Activated naive CD4-positive, alpha-beta T cell treated with anti-CD3 and anti-CD28 coated beads, Interleukin-2, amount 50 U/mL, for 72 hours (primary cell): ENCODE measurements at places on chromosomes 12 and 14. TPM values are rescaled to one million over a fixed set of nuclear protein-coding genes. Genes with fewer than 3 reads are reported as not detected.

DIO2 gene
- 0.21 TPM for total RNA-seq

ARHGDIB gene
- 667 TPM for total RNA-seq

SETD1B gene
- total RNA-seq, result 13.8 TPM

SLC38A4 gene
- not detected for total RNA-seq

TIGAR gene
- 17.0 TPM for total RNA-seq

KLRC1 gene
- 0.33 TPM for total RNA-seq

CCND2 gene
- total RNA-seq, result 266 TPM

DNA sequence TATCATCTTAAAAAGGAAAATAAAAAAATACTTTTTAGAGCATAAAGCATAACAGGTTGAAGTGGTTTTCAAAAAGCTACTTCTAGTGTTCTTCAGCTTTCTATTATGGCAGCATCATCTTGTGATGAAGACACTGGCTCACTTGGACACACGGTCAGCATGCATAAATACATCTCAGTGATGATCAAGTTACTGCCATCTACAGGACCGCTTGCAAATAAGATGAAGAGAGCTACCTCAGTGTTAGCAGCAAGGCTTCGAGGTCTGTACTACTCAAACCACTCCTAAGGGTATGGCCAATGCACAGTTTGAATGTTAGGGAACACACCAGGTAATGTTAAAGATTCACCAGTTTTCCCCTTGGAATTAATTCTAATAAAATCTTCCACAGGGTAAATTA, 58.8 kb downstream of the GALC start:
- no peak for DNase-seq

DNA sequence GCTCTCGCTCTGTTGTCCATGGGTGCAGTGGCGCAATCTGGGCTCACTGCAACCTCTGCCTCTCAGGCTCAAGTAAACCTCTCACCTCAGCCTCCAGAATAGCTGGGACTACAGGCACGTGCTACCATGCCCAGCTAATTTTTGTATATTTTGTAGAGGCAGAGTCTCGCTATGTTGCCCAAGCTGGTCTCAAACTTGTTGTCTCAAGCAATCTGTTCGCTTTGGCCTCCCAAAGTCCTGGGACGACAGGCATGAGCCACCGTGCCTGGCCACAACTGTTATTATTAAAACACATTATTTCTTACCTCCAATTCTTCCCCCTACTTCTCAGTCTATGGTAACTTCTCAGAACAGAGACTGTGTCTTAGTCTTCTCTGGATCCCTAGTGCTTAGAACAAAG, 143.3 kb downstream of the DICER1 start:
- DNase-seq, result no peak

DNA sequence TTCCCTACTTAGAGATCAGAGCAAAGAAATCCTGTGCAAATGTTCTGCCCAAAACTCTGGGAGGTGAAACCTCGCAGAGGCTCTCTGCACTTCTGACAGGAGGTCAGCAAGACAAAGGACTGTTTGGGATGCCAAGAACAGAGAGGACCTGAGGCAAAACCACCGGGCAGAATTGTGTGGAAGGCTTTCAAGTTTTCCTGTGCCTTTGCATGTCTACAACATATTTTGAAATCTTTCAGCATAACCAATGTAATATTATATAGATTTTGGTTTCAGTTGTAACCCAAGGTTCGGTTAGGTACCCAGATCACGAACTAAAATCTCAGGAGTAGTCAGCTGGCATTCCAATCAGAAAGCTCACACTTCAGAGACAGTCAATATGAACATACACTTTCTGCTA, 99.4 kb upstream of the PLEKHA5 start:
- DNase-seq, result no peak

DNA sequence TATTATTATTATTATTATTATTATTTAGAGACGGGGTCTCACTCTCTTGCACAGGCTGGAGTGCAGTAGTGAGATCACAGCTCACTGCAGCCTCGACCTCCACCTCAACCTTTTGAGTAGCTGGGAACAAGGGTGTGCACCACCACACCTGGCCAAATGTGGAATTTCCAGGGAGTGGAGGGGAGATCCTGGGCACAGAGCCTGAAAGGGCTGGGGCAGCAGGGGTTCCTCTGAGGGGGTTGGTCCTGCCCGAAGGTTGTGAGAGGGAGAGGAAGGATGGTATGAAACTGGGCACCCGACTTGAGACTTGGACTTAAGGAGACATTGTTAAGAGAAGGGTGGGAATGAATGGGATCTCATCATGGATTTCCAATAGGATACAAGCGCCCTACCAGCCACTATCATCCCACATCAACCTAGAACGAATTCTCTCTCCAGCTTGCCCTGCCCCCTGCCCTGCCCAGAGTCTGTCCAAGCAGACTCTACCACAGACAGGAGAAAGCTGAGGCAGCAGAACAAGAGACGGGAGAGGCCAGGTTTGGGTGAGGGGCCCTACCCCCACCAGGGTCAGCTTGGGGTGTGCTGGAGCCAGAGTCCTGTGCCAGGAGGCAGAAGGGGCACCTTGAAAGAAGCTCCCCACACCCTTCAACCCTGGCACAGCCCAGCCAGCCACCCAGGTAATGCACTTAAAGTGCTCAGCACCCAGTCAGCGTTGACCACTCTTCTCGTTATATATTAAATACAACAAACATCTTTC, 2.4 kb upstream of the DYNC1H1 start:
- DNase-seq, result no peak

- DNase-seq, result peak; percentile 55
These were observed 63.9 kb upstream of the PTGR2 start for GRCh38 chr14:73787486-73788316.

- no peak for DNase-seq
These were observed 25.1 kb downstream of the KCNC2 start for GRCh38 chr12:75184516-75184915.

DNA sequence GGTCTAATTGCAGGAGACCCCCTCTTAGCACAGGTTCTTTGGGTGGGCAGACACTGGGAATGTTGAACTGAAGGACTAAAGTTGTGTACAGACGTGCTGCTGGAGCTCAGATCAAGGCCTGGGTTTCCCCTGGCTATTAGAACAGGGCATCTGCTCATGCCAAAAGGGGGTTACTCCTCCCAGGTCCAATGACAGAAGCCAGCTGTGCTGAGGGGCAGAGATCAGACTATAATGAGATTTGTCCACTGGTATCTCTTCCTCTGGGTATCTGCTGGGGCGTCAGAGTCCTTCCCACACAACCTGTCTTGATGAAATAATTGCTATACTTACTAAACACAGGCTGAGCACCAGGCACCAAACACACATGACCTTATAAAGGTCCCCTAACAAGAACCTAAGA, 42.6 kb downstream of the LTBP2 start:
- DNase-seq, result no peak

- no peak for DNase-seq
These were observed 2.1 kb downstream of the SLC25A47 start for GRCh38 chr14:100325231-100325632.

DNA sequence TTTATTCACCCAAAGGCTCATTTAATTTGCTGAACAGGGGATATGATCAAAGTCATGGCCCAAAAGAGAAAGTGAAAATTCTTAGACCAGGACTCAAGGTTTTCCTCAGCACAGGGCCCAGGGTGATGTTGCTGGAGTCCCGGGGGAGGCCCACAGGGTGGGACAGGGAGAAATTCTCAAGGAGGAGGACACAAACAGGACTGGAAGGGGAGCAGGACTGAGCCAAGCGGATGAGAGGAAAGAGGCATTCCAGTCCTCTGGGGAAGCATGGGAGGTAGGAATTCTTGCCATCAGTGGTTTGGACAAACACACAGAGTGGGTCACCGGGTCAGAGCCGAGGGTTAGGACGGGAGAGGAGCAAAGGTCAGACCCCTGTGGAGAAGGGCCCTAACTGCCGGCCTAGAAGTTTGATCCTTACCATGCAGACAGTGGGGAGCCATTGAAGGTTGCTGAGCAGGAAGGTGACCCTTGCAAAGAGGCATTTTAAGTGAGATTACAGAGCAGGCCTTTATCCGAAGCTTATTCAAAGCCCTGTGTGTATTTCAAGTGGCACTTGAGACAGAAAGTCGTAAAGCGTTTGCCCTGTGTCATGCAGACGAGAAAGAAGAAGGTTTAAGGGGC, 68.4 kb upstream of the PTGR2 start:
- no peak for DNase-seq

- no peak for DNase-seq
These were observed 7.9 kb upstream of the POU6F1 start for GRCh38 chr12:51225771-51226170.

DNA sequence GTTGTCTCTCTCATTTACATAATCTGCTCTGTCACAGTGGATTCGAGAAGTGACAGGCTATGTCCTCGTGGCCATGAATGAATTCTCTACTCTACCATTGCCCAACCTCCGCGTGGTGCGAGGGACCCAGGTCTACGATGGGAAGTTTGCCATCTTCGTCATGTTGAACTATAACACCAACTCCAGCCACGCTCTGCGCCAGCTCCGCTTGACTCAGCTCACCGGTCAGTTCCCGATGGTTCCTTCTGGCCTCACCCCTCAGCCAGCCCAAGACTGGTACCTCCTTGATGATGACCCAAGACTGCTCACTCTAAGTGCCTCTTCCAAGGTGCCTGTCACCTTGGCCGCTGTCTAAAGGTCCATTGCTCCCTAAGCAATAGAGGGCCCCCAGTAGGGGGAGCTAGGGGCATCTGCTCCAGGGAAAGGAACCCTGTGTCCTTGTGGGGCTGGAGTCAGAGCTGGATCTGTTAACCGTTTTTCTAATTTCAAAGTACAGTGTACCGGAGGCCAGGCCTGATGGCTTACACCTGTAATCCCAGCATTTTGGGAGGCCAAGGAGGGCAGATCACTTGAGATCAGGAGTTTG, 5.1 kb downstream of the ERBB3 start:
- DNase-seq, result no peak

GRCh38 chr12:63905544-63905943, 61.0 kb downstream of the SRGAP1 start:
- DNase-seq, result no peak

DNA sequence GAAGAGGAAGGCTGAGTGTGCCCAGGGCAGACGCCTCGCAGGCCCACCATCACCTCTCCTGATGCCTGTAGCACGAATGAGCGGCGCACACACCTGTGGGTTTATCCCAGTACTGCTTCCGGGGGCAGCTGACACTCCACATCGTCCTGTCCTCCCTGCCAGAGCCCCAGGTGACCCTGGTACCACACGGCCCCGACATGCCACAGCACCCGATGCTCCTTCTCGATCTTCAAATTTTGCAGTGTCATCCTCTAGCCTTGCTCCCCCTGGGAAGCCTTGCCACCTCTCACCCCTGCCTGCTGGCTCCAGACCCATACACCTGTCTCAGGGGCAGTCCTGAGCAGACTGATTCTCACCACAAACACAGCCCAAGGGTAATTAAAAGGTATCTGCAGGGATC, 40.6 kb downstream of the ANO2 start:
- DNase-seq, result no peak

DNA sequence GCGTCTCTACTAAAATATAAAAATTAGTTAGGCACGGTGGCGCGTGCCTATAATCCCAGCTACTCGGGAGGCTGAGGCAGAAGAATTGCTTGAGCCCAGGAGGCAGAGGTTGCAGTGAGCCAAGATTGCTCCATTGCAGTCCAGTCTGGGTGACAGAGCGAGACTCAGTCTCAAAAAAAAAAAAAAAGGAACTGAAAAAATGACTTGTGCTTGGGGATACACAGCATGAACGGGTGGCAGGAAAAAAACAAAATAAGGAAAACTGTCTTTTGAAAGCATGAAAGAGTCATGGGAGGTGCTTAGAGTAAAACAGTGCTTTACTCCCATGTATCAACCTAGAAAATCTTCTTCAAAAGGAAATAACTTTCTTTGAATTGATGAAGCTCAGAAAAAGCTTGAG, 80.8 kb downstream of the TMTC1 start:
- DNase-seq, result no peak

DNA sequence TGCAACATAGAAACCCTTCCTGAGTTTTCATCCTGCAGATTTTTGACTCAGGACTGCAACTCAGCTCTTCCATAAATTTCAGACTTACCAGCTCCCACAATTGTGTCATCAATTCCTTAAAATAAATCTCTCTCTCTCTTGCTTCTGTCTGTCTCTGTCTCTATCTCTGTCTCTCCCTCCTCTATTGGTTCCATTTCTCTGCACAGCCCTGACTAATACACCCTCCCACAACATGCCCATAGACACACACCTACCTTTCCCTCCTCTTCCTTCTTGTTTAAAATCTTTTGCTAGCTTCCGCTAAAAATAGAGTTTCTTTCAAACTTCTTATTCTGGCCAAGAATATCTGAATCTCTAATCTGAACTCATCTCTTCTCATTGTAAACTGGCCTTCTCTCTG, 22.9 kb upstream of the PTHLH start:
- no peak for DNase-seq

GRCh38 chr12:106078358-106079010, 60.3 kb downstream of the NUAK1 start:
- DNase-seq, result no peak

GRCh38 chr12:82880442-82880901, 193.8 kb downstream of the TMTC2 start:
- DNase-seq, result no peak

DNA sequence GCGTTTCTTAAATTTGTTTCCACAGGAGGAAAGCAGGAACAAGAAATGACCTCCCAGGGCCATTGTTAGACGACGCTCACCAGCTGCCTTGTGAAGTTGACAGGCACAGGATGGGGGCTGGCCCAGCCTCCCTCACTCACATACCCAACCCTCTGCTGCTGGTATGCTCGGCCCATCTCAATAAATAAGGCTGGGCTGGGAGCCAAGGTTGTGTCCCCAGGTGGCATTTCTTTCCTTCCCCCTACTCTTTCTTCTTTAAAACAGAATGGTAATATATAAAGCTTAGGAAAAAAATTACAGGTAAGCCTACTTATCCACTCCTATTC, 93.0 kb downstream of the ACTN1 start:
- DNase-seq, result no peak

GRCh38 chr12:23458640-23459039, 490.8 kb downstream of the SOX5 start:
- no peak for DNase-seq
